ENCODE measurements at places on chromosomes 2 and 18. TPM values are rescaled to one million over a fixed set of nuclear protein-coding genes. Genes with fewer than 3 reads are reported as not detected.
A peak's percentile ranks its signal among the peaks of the same experiment; 100 is the strongest.

DNA sequence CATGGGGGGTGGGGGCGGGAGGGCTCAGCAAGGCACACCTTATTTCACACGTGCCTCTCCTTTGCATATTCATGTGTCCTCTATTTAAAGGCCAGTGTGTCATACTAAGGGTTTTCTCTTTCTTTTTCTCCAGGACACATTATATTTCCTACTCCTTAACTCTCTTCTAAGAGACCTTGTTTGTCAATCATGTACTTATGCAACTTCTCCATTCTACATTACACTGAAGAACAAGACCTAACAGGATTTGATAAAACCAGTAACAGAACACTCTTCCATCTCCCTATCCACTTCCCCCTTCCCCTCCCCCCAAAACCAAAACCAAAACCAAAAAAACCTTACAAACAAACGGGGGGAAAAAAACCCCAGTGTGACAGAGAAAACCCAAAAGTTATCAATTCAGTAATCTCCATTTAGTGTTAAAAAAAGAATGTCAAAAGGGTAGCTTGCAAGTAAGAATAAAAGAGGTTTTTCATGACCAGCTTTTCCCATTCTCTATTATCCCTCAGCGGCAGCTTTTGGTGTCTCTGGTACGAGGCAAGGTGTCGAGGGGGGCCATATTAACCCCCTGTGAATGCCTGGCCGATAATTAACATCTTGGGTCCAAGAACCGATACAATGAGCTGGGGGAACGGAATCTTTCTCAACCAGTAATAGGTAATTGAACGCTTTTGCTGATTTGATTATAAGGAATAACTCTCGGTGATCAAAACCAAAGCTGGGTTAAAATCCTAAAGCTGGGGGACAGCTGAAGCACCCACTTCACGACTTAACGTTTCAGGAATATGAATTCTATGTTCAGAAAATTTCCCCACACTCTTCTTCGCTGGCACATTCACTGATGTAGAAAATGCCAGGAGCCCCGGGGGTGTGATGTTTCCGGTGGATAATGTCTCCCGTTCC lies 191.0 kb upstream of the TCF4 start:
- peak; percentile 28 for DNase-seq

DNA sequence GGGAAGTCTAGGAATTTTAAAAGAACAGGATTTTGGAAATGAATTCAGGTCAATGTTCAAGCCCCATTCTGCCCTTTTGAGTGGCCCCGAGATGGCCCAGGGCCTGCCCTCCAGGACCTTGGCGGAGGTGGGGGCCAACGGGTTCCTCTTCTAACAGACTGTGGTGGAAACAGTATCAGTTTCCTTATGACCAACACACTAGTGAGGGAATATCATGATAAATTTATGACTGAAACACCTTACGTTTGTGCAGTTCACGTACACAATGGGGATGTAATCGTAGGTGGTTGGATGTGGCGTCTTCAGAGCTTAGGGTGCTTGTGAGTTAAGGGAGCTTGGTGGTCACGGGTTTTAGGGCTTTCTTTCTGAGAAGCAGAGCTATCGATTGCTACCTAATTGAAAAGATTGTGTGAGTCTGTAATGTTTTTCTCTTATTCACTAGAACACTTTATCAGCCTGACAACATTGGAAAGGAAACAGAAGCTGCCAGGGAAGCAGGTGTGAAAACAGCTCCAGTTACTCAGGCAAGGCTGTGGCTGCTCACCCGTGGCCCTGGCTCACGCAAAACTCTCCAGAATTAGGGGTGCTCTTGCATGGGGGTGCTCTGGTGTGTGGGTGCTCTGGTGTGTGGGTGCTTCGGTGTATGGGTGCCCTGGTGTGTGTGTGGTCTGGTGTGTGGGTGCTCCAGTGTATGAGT lies 165.3 kb downstream of the SNTG2 start:
- no peak for DNase-seq

DNA sequence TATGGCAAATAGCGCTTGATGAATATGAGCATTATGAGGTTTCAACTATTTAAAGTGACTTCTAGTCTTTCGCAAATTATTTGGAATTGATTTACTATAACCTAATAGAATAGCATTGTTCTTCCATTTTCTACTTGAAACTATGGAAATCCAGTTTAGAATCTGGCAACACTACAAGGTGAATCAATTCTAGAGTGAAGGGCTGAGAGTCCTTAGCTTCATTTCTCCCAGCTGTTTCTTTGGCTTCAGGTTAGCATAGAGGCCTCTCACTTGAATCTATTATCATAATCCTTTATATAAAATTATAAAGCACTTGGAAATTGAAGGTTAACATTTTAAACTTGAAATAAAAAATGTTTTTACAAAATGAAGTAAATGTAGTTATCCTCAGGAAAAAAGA lies 318.8 kb downstream of the CCDC85A start:
- DNase-seq: no peak

DNA sequence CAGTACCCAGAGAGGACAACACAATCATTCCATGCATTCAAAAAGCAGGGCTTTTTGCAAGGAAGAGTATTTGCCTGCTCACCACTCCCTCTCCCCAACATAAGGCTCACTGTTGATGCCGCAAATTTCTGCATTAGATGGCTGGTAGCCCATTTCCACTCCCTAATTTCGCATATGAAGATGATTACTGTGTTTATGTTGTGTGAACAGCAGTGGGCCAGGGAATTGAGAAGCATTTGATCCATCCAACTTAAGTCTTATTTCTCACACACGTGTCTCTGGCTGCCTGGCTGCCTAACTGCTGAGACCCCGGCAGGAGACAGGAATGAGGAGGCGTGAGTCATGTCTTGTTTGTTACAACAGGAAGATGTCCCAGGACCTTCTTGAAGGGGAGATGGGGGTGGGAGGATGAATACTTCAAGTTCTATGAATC lies 294.1 kb downstream of the ALK start:
- DNase-seq: no peak

Gene PARD3B
- 13.0 TPM for total RNA-seq
